ENCODE measurements at places on chromosomes 13 and 19. TPM values are rescaled to one million over a fixed set of nuclear protein-coding genes. Genes with fewer than 3 reads are reported as not detected.

DNA sequence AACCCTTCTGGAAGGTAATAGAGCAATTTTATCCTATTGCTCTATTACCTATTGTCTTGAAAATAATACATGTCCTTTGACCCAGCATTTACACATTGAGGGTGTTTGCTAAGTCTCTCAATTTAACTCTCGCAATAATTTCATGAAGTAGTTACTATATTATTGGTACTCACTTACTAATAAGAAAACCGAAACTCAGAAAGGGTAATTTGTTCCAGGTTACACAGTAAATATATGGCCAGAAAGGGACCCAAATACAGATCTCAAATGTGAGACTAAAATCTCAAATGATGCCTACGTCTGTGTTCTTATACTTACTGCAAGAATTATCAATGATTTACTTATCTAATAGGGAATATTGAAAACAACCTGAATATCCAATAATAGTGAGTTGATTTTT, 29.7 kb upstream of the FAM216B start:
- no peak for DNase-seq

DNA sequence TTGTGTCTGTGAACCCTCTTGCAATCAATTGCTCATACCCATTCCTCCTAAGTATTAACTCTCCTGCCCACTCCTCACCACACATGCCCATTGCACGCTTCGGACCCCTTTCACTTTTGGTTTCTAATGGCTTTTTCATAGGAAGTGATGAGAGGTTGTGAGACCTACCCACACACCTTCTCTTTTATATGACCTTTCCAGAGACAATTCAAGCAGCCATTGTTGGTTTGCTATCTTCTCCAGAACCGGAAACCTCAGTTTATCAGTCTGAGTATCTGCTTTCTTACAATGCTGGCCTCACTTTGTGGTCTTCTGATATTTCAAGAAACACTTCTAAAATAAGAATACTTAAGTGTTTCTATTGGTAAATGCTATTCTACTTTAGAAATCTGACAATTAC, 1550.8 kb upstream of the SLC10A2 start:
- DNase-seq = no peak

TGFB1 gene
- total RNA-seq = 17.4 TPM

ELF1 gene
- 61.9 TPM for total RNA-seq

GRCh38 chr13:58080806-58081205, 449.3 kb downstream of the PCDH17 start:
- DNase-seq = no peak

DNA sequence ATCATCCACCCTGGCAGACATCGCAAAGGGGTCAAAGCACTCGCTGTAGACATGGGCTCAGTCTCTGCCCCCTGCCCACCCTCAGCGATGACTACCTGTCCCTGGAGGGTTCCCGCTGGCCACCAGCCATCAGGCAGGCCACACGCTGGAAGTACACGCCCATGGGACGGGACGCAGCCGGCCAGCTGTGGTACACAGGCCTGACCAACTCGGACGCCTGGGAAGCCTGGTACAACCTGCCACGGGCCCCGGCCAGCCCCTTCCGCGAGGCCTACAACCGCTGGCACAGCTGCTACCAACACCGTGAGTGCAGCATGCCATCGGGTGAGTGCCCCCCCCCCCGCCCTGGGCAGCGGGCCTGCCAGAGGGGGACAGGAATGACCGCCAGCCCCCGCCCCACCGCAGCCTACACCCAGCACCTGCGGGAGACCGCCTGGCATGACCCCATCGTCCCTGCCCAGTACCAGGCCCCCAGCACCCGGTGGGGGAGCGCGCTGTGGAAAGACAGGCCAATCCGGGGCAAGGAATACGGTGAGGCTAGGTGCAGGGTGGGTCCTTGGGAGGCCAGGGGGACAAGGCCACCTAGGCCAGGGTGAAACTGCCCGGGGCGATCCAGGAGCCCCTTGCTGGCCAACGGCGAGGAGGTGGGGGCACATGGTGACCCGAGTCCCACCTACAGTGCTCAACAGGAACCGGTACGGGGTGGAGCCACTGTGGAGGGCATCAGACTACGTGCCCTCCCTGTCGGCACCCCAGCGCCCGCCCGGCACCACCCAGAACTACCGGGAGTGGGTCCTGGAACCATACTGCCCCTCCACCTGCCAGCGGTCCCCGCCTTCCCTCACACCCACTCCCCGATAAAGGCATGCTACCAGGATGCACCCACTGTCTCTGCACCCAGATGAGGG, 4.4 kb downstream of the TEKTIP1 start:
- no peak for DNase-seq

DNA sequence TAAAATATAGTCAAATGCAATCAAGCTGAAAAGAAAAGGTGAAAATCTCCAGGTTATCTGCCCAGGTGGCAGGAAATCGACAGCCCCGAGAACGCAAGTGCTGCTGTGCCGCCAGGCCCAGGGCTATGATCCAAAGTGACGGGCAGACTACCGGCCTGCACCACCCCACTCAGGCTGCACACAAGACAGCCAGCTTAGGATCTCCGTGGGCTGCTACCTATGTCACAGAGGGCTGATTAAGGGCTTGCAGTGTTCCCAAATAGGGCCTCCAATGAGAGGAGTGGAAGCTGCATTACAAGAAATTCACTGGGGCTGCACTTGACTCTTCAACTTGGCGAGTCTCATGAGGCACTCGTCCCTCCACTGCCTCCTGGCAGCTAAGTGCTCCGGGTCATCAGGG, 121.8 kb downstream of the CRYL1 start:
- DNase-seq = no peak

GRCh38 chr13:81917810-81918209, 1576.9 kb upstream of the SPRY2 start:
- no peak for DNase-seq

GRCh38 chr19:40413291-40413845, at the start of gene PRX:
TSS of gene PRX (minus strand) at chr19:40413378. CDS start at chr19:40407932, 5,446 bp downstream.
- no peak for DNase-seq

SLC10A2 gene
- not detected for total RNA-seq

DNA sequence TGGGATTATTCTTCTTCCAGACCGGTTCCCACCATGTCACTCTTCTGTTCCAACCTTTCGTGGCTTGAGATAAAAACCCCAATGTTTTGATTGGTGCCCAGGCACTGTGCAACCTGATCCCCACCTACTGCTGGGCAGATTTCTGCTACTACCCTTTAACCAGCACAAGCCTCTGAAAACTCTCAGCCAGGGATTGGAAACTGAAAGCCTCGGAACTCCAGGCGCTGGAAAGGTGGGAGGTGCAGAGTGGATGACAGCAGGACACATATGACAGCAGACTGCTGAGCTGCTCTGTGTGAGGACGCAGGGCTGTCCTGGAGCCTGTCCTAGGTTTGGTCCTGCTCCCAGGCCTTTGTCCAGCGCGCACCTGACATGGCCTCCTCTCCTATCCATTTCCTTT, 68.5 kb upstream of the GTF3A start:
- no peak for DNase-seq

OVOL3 gene
- total RNA-seq = not detected

GRCh38 chr13:66102864-66103263, 1127.3 kb downstream of the PCDH9 start:
- no peak for DNase-seq

DNA sequence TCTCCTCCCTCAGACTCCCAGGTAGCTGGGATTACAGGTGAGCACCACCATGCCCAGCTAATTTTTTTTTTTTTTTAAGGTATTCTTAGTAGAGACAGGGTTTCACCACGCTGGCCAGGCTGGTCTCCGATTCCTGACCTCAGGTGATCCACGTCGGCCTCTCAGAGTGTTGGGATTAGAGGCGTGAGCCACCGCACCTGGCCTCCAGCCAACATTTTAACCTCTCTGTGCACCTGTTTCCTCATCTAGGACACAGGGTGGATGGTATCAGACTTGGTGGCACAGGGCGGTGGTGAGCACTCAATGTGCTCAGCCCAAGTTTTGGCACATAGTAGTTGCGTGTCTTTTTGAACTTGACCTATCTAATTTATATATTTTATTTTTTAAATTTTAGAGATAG, 12.5 kb downstream of the APBA3 start:
- no peak for DNase-seq

GRCh38 chr19:40150170-40150569, 41.1 kb upstream of the MAP3K10 start:
- no peak for DNase-seq

GRCh38 chr13:48255090-48255489, 22.1 kb downstream of the ITM2B start:
- no peak for DNase-seq

GRCh38 chr13:96450326-96451020, 360.6 kb downstream of the HS6ST3 start:
- no peak for DNase-seq

GRCh38 chr13:48977973-48978372, 2.3 kb downstream of the FNDC3A start:
- DNase-seq = no peak

SERPINE3 gene
- not detected for total RNA-seq

GRCh38 chr13:49802426-49802825, 9.9 kb upstream of the KPNA3 start:
- DNase-seq = no peak

CLC gene
- not detected for total RNA-seq

GRCh38 chr13:80341101-80341755, at the start of gene SPRY2:
TSS of gene SPRY2 (minus strand) at chr13:80341126. CDS start at chr13:80337705, 3,421 bp downstream.
- DNase-seq = peak; percentile 97

GRCh38 chr19:1057176-1057855, 9.7 kb upstream of the ARHGAP45 start:
- DNase-seq = peak; percentile 51

DNA sequence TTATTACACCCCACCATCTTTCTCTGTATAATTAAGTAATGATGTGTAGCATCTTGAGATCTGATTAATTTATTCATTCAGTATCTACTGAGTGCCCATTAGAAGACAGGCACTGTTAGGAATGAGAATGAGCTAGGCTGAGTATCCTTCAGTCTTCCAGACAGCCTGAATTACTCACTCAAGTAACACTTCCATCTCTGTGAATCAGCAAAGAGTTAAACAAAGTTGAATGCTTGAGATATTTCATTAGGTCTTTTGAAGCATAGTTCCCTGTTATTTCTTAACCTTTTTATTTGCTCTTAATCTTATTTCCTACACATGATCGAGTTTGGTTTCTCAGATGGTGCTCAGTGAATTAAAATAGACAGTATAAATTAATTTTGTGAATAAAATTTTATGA, 413.7 kb downstream of the DCT start:
- no peak for DNase-seq

PDE4A gene
- 1.8 TPM for total RNA-seq

DNA sequence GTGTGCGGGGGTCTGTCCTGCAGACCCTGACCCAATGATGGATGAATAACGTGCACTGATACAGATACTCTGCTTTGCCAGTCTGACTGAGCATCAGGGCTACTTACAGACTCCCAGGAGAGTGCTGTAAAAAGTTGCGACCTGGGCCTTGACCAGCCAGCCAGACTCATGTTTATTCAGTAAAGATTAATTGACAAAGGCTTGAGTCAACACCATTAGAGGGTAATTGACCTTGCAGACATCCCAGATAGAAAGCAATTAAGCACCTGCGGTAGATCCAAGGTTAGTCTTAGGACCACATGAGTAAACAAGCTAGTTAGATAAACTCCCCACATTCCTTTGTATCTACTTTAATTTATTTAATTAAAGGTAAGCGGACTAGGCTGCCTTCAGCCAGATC, 10.4 kb downstream of the NUDT19 start:
- no peak for DNase-seq

- no peak for DNase-seq
These were observed 13.3 kb downstream of the PLEKHF1 start for GRCh38 chr19:29678484-29679106.

FAM174C gene
- 17.0 TPM for total RNA-seq

DPF1 gene
- 0.22 TPM for total RNA-seq

DNA sequence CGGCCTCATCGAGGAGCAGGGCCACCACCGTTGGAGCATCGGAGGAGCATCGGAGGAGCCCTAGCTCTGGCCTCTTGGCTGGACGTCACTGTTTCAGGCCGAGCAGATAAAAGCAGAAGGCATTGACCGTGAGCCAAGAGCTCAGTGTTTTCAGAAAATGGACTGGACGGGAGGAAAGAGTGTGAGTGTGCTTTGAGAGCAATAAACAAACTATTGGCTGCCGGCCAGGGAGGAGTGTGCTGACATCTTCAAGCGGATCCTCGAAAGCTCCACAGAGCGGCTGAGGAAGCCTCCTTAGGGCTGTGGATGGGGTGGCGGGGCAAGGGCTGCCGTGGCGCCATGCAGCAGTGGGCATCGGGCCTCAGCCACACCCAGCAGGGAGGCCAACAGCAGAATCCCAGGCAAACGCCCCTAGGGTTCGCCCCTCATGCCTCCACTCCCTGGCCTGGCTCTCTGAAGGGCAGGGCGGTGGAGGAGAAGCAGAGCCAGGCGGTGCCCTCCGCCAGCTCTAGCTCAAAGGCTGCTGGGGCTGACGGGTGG, 41.8 kb downstream of the IRS2 start:
- DNase-seq = peak; percentile 79

- no peak for DNase-seq
These were observed 24.9 kb upstream of the DPP9 start for GRCh38 chr19:4748589-4748988.

MYCBP2 gene
- total RNA-seq = 120 TPM

GRCh38 chr13:51066091-51066831, 44.8 kb downstream of the C13orf42 start:
- no peak for DNase-seq

GRCh38 chr13:113098162-113098732, 7.3 kb upstream of the F7 start:
- no peak for DNase-seq

- DNase-seq = no peak
These were observed 7.2 kb upstream of the ZNF841 start for GRCh38 chr19:52102782-52103181.

- DNase-seq = no peak
These were observed 4.7 kb upstream of the CYP2A13 start for GRCh38 chr19:41083516-41083915.

RAB20 gene
- 1.3 TPM for total RNA-seq

ALKBH6 gene
- total RNA-seq = 7.8 TPM

GRCh38 chr13:85243831-85244230, 555.4 kb downstream of the SLITRK6 start:
- no peak for DNase-seq

- no peak for DNase-seq
These were observed 58.2 kb downstream of the EFNB2 start for GRCh38 chr13:106477303-106477702.

GRCh38 chr19:39906820-39907611, 27.4 kb downstream of the FCGBP start:
- no peak for DNase-seq

GPR183 gene
- 0.40 TPM for total RNA-seq

KIR2DL3 gene
- total RNA-seq = not detected

TMEM255B gene
- total RNA-seq = 42.7 TPM

DNA sequence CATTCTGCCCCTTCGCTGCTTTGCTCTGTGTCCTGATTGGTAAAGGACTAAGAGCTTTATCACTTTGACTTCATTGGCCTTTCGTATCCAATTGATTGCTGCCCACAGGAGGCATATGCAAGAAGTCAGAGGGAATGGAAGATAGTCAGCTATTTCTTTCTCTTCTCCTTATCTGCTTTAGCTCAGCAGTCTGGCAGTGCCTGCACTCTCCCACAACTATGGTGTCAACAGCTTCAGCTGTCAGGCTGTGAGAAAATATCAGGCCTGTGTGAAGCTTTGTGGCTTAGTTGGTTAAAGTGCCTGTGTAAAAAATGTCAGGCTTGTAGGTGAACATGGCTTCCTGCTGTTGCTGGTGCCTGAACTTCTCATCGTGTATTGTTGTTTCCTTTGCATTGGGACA, 243.0 kb downstream of the PCDH17 start:
- DNase-seq = no peak

GRCh38 chr19:18972851-18973250, 31.8 kb upstream of the HOMER3 start:
- DNase-seq = no peak

Data from lung microvascular endothelial cell (primary cell).